ENCODE measurements at places on chromosomes 7 and 10.

DNA sequence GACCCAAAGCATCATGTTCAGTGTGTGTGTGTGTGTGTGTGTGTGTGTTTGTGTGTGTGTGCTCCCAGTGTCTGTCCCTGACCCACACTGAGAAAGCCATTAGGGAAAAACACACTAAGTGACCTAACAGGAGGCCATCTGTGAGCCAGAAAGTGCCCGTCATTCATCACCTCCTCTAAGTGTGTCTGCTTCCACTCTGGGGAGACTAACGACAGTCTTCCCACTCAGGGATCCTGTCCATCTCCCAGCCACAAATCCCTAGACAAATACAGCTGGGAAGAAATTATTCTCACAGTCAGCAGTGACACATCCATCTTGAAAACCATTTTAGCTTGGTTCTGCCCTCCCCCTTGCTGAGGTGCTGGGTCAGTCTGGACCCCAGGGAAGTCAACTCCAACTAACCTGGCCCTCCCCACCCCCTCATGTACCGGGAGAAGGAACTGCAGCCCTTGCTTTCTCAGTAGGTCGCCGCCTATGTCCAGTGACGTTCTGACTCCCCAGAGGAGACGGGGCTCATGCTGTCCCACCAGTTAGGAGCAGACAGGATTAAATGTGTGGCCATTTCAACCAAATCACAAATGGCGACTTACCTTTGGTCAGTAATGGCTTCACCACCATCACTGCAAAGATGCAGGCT, 296.5 kb upstream of the ZNF32 start:
- peak; percentile 25 for DNase-seq

- no peak for DNase-seq
These were observed 351 bp downstream of the CAMK1D start for GRCh38 chr10:12349629-12350166.

DNA sequence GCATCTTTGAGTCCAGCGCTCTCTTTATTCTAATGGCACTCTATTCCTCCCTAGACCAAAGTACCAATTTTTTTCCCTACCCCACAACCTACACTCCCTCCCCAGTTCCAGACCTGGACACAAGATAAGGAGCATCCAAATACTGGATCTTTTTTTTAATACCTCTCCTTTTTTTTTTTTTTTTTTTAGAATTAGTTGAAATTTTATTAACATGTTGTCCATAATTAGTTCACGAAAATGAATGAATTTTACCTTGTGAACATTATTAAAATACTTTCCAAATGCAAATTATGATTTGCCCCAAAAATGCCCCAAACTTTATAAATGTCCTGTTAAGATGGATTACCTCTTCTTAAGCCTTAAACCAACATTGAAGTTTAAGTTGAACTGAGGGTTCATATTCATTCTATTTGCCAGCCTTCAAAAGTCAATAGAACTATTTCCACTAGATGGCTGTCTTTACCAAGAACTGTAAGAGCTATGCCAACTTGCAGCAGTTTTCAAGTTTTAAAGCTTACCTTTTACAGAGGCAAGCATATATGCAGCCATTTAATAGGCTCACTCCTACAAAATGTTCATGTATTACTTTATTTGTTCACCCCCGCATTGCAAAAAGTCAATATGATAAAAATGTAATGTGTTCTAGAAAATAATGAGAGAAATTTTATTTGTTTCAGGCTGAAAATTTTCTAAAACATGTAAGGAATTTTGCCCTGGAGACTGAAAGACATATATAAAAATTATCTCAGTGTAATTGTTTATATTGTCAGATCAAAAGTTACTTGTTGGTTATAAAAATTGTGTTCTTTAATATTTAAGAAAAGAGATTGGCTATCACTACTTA, 39.7 kb upstream of the TNKS2 start:
- DNase-seq = peak; percentile 68

DNA sequence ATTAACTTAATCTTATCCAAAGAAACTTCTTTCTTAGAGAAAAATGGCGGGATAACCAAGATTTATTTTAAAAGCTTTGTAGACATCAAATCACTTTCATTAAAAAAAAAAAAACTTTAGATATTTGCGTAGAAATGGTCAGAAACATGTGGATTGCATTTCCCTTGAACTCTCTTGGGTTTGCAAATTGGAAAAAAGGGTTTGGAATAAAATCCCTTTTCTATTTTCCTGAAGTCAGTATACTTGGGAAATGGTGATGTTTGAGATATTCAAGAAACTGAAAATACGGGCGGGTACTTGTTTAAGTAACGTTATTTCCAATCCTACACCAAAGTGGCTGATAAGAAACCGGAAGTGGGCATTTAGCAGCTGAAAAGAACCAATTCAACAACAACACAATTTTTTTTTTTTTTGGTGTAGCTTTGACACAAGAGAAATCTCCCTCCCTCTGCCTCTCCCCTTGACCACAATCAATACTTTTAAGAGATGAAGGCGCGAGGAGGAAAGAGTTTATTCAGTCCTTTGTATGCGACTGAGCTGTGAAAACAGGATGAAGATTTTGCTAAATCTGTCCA, 13.7 kb upstream of the GFRA1 start:
- DNase-seq = peak; percentile 72

DNA sequence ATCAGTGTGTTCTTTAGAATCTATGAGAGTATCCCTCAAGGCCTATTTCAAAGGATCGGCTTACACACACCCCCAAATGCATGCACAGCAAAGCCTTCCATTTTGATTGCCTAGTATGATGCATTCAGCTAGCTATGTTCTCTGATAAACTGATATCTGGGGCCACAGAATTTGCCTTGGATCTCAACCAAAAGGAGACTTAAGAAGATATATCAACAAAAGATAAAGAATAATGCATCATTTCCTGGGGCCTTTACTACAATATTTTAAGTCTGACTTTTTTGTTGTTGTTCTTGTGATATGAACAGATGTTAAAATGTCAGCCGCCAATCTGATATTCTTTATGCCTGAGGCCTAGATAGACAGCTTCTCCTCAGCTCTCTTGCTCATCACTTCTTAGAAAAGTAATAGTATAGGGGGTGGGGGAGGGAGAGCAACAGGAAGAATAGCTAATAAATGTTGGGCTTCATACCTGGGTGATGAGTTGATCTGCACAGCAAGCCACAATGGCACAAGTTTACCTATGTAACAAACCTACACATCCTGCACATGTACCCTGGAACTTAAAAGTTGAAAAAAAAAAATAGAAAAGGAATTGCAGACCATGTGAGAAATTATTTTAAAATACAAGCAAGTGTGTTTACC, 792.9 kb upstream of the GHITM start:
- no peak for DNase-seq

All from muscle of leg (tissue), 16 donors.